ENCODE measurements at places on chromosomes 2 and 18.

DNA sequence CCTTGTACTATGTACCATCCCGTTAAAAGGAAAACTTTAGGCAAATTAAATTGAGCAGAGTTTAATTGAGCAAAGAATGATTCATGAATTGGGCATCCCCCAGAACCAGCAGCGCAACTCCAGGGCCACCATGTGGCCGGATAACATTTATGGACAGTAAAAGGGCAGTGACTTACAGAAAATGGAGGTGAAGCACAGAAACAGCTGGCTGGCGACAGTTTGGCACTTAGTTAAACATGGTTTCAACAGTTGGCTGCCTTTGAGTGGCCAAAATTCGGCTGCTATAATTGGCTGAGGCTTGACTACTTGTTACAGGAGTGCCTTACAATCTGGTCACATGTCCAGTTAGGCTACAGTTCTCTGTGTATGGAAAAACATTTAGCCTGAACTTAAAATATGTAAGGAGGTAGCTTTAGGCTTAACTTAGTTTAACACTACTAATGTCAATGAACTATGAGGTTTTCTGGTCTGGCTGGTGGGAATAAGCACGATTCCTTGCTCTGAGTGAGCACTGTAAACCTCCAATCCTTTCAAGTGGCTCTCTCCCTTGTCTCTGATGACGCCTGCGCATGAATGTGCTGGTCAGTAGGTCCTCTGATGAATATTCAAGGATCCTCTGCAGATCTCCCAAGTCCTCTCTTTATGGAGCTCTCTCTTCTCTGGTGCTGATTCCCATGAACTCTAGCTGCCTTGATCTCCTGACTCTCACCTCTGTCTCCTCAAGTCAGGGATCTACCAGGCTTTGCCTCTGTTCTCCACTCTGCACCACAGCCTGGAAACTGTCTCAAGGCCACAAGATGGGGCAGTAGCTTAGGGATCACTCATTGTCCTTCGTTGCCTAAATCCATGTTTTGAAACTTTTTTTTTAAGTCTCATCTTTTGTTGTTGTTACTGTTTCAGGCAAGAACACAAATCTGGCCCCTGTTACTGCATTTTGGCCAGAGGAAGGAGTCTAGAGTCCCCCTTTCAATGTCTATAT, 24.4 kb upstream of the RAB31 start:
- DNase-seq: no peak

GRCh38 chr2:236876642-236877041, 209.0 kb upstream of the COPS8 start:
- no peak for DNase-seq

DNA sequence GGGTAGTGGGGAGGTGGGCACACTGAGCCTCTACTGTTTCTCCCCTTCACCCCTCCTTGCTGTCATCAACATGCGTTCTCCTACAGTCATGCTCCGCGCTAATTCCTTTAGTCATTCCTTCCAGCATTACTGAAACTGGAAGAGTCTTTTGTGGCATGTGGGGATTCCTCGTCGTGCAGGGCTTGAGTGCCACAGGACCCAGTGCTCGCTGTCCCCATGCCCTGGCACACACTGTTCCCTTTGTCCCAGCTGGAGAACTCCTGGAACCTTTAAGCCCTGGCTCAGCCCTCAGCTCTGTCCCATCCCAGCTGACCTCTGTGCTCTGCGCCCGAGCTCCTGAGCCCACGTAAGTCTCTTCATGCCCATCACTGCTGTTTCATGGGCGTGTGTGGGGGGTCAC, 42.1 kb downstream of the ODC1 start:
- no peak for DNase-seq

DNA sequence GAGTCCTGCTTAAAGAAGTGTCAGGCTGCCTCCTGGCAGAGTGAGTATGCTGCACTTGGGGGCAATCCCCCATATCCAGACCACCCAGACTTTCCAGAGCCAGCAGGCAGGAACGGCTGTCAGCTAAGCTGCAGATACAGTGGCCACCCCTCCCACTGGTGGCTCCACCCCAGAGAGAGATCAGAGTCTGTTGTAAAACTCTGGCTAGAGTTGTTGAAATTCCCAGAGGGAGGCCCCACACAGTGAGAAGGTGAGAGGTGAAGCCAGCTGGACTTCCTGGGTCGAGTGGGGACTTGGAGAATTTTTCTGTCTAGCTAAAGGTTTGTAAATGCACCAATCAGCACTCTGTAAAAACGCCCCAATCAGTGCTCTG, 533.8 kb upstream of the ACVR2A start:
- no peak for DNase-seq

GRCh38 chr2:2703762-2704427, 372.8 kb upstream of the MYT1L start:
- DNase-seq: no peak

DNA sequence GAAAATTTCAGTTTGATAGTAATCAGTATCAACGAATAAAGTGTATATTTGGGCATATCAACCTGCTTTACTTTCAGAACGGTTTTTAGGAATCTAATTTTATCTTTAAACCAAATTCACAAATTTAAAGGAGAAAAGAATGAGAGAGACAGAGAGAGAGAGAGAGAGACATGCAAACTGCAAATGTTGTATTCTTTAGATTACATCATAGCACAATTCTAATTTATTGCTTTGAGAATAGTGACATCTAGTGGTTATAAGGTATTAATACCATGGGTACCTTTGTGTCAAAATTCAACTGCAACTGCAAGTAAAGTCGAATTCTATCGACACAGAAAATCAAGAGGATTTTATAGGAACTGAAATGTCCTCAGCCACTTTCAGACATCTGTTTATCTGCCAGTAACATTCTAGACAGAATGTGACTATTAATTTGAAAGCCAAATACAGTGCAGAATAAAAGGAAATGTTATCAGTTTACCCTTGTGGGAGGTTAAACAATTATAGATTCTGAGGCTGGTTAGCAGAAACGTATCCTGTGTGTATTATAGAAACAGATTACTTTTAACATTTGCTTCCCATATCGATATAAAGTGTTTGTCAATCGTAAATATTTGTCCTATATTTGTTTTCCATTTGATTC, 529.8 kb upstream of the VRK2 start:
- DNase-seq: no peak

- DNase-seq: peak; percentile 47
These were observed 26.6 kb upstream of the NOTO start for GRCh38 chr2:73175663-73176204.

- no peak for DNase-seq
These were observed 129.8 kb upstream of the ALKAL2 start for GRCh38 chr2:417662-418061.

DNA sequence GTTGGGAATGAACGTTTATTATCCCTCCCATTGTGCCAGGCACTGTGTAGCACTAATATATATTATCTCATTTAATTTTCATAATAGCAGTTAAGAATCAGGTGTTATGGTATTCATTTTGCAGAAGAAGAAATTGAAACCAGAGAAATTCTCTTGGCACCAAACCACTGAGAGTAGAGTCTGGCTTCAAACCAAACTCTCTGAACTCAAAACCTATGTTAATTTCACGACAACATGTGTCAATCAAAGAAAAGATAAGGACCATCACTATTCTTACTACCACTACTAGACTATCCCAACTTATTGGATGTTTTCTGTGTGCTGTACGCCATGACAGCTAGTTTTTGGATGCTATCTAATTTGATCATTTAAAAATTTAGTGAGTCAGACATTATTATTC, 24.1 kb upstream of the ZEB2 start:
- DNase-seq: no peak

DNA sequence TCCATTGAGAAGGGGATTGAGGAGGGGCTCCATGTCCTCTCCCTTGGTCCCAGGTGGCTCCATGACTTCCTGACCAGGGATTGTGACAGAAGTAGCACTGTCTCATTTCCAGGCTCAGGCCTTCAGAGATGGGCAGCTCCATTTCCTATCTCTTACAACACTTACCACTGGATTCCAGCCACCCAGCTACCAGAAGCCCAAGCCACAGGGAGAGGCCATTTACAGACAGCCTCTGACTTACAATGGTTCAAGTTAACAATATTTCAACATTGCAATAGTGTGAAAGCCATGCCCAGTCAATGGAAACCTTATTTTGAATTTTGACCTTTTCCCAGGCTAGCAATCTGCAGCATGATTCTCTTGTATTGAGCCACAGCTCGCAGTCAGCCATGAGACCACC, 164.9 kb upstream of the AGAP1 start:
- DNase-seq: no peak

DNA sequence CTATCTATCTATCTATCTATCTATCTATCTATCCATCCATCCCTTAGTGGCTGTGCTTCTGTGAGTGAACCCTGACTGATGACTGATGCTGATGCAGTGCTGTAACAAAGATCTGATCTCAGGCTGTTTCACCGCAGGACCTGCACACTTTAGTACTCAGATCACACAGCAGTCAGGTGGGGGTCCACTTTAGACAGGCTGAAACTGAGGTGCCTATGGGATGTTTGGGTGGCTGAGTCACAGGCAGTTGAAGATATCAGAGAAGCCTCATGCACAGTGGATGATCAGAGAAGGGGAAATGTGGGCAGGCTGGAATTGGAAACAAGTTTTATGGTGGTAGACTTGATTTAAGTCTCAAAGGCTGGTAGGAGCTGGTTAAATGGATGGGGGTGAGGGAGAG, 156.4 kb downstream of the INSIG2 start:
- DNase-seq: no peak

- DNase-seq: no peak
These were observed 179.1 kb downstream of the ANKRD44 start for GRCh38 chr2:197131558-197131855.

- DNase-seq: no peak
These were observed 398 bp downstream of the INPP5D start for GRCh38 chr2:233060501-233060979.

DNA sequence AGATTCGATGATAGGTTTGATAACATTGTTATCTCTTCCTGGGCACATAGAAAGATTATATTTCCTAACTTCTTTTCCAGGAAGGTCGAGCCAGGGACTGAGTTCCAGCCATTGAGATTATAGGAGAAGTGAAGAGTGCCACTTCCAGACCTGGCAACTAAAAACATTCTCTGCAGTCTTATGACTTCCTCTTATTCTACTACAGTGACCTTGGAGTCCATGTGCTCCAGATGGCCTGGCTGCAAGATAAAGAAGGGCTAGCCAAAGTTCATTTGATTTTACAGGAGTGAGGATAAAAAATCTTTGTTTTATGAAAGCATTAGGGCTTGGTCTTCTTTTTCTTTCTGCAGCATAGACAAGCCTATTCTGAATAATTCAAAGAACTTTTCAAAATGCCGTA, 363.0 kb downstream of the FSIP2 start:
- DNase-seq: no peak

- DNase-seq: no peak
These were observed 66.2 kb downstream of the SP3 start for GRCh38 chr2:173898996-173899395.

DNA sequence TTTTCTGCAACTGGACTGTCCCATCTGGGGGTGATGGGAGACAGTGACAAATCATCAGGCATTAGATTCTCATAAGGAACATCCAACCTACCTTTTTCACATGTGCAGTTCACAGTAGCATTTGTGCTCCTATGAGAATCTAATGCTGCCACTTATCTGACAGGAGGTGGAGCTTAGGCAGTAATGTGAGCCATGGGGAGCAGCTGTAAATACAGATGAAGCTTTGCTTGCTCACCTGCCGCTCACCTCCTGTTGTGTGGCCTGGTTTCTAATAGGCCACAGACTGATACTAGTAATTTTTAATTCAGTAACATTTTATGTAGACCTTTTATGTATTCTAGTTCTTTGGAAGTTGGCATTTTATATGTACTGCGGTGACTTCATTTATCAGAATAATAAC, 180.1 kb upstream of the SPOPL start:
- no peak for DNase-seq

DNA sequence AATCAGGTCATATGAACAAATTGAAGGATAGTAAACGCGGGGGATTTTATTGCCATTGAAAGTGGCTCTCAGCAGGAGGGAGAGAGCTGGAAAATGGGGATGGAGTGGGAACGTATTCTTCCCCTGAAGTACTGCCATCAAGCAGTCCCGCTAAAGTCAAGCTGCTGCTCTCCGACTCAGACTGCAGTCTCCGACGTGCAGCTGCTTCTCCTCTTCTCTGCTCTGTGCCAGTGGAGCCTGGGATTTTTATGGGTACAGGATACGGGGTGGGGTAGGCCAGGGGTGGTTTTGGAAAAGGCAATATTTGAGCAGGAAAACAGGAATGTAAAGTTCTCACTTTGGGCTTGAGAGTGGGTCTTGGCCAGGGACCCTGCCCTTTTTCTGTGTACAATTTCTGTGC, 33.0 kb downstream of the KCTD18 start:
- DNase-seq: no peak

- DNase-seq: no peak
These were observed 148.7 kb downstream of the ESCO1 start for GRCh38 chr18:21451851-21452250.

GRCh38 chr2:186636800-186637496, 47.1 kb downstream of the ITGAV start:
- no peak for DNase-seq

- no peak for DNase-seq
These were observed 163.3 kb downstream of the KLHL29 start for GRCh38 chr2:23548143-23548769.

DNA sequence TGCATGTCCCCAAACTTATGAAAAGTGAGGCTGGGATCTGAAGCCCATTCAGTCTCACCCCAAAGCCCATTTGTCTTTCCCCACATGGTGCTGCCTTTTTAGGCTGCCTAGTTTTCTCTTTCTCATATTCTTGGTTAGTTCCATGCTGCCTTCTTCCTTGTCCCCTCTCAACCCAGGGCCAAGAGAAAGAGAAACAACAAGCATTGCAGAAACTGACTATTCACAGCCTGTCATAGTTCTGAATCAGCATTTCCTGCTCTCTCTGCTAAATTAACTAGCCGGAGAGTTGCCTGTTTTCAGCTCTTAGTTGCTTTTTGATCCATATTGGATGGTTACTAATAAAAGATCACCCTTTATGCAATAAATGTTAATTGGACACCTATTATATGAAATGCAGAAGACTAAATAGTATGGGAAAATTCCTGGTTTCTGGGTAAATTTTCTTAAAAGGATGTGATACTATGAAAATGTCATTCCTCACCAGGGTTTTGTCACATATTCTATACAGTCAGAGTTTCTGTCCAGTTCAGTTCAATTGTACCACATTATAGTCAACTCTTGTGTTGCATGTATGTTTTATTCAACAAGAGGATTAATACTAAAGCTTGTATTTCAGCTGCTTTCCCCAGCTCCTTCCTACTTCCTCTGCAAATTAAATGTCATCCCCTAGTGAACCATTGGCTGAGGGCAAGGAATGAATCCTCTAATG, 246.5 kb downstream of the GALR1 start:
- no peak for DNase-seq

All from stimulated activated CD8-positive, alpha-beta memory T cell treated with anti-CD3 and anti-CD28 coated beads, Interleukin-15, amount 100 ng/mL, for 4 hours (primary cell).